H1 (cell line): ENCODE measurements at places on chromosomes 4 and X. TPM values are rescaled to one million over a fixed set of nuclear protein-coding genes. Genes with fewer than 3 reads are reported as not detected.
A peak's percentile ranks its signal among the peaks of the same experiment; 100 is the strongest.

Gene NXF3
- total RNA-seq: not detected in 2 replicates

Gene TENM3
- 67.0 and 69.3 TPM in 2 replicates for total RNA-seq

Gene ASB12
- total RNA-seq: 1.2 and 1.3 TPM in 2 replicates

Gene PAPSS1
- total RNA-seq: 79.1 and 79.2 TPM in 2 replicates

Gene CT83
- total RNA-seq: not detected in 2 replicates

GRCh38 chr4:6180841-6181631, 19.3 kb downstream of the JAKMIP1 start:
- DNase-seq: no peak
- no peaks in the 10 kb centered on the region for H3K36me3 ChIP-seq
- H3K27ac ChIP-seq: no peak overlapping the region
- no peak overlapping the region for H3K4me3 ChIP-seq
- H3K27me3 ChIP-seq: no peaks in the 10 kb centered on the region
- H3K4me1 ChIP-seq: no peaks in the 10 kb centered on the region

- DNase-seq: no peak
- no peaks in the 10 kb centered on the region; the same call in 1 of the 2 replicates for H3K36me3 ChIP-seq
- no peak overlapping the region for H3K4me3 ChIP-seq
Observed at GRCh38 chr4:171891038-171891437, 77.8 kb downstream of the GALNTL6 start.

DNA sequence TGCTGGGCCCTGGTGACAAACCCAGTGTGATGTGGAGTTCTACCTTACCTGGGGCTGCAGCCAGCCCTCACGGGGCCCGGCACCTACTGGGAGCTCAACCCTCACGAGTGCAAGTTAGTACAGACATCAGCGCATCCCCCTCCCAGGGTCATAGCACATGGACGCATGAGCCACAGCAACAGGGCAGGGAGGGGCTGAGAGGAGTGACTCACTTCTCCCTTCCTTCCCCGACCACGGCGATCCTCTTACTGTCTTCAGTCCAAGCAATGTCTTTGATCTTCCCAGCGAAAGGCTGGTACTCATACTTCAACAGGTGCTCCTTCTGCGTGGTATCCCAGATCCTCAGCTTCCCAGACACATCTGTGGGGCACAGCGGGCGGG, 17.8 kb downstream of the WDR1 start:
- H3K4me3 ChIP-seq: no peak overlapping the region
- H3K27me3 ChIP-seq: no peaks in the 10 kb centered on the region
- DNase-seq: no peak
- no peak overlapping the region for H3K27ac ChIP-seq

GRCh38 chr4:72994670-72995069, 74.8 kb downstream of the COX18 start:
- H3K4me3 ChIP-seq: no peak overlapping the region
- H3K27ac ChIP-seq: no peak overlapping the region
- H3K4me1 ChIP-seq: no peaks in the 10 kb centered on the region
- H3K36me3 ChIP-seq: no peaks in the 10 kb centered on the region

DNA sequence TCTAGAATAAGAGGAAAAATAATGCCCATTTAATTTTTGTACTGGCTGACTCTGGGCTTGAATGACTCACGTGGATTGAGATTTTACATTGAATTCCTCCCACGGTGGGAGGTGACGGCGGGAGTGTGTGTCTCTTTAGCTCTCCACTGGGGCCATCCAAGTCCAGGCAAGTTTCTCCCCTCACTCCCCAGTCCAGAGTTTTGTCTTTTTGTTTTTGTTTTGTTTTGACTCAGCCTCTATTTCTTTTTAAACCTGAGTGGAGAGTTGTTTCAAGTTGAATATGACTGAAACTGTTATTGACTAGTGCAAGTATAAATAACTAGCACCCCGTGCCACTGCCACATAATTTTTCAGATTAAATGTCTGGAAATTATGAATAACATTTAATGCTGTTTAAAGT, 13.6 kb downstream of the CHST7 start:
- no peak for DNase-seq
- no peaks in the 10 kb centered on the region for H3K36me3 ChIP-seq
- H3K4me1 ChIP-seq: no peaks in the 10 kb centered on the region
- H3K27ac ChIP-seq: no peak overlapping the region
- H3K4me3 ChIP-seq: no peak overlapping the region

DNA sequence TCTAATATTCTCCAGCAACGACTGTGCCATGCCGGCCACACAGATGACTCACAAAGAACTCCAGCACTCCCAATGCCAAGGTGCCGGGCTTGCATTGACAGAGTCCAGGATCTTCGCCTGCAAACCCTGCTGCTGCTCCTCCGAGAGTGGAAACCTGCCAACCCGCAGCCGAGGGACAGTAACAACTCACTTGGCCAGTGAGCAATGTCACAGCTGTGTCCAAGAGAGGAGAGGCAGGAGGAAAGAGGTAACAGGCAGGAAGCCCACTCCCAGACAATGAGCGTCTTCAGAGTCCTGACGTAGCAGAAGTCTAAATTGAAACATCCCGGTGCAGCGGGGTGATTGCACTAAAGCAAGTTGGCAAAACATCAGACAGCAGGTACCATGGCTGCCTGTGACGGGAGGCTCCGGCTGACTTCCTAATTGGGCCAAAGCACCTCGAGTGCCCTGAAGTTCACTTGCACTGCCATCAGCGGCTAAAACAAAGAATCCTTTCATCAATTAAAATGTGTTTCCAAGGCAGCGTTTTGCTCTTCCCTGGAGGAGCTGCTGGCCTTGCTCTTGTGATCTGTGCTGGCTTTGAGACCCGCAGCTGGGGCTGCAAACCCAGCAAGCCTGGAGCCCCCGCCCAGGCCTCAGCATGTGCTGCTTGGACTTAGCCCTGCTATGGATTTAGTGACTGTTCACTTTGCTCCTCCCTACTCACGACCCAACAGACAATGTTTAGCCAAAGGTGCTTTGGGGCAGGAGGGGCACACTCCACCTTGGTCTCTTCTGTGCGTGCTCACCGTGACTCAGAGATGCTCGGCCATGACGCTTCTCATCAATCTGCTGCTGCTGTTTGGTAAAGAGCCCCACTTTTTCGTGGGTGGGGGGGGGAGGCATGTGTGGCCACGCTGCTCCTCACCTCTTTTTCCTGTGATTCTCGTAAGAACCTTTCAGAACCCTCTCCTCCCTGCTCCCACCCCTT, 36.5 kb downstream of the DCTD start:
- no peaks in the 10 kb centered on the region; the same call in 1 of the 2 replicates for H3K36me3 ChIP-seq
- H3K4me1 ChIP-seq: peaks cover 2% of the 10 kb centered on the region; the same call in 1 of the 2 replicates
- no peak overlapping the region for H3K4me3 ChIP-seq
- H3K27ac ChIP-seq: no peak overlapping the region
- DNase-seq: no peak

DNA sequence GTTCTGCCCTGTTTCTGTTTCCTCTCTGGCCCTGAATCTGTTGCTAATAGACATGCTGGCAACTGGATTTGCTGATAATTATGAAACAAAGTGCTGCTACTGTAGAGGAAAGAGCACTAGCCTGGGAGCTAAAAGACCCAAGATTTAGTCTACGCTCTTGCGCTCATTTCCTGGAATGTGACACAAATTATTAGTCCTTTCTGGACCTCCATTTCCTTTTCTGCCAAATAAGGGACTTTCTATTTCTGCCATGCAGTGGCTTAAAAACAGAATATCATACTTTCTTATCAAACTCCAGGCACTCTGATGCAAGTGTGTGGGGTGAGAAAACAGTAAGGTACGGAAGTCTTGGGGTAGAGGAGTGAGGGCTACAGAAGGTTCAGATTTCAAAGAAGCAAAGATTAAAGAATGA, 48.3 kb upstream of the GPR174 start:
- no peaks in the 10 kb centered on the region for H3K4me1 ChIP-seq
- H3K27ac ChIP-seq: no peak overlapping the region
- DNase-seq: no peak
- no peaks in the 10 kb centered on the region for H3K27me3 ChIP-seq
- H3K4me3 ChIP-seq: no peak overlapping the region

GRCh38 chr4:151409470-151410313, 716 bp downstream of the FHIP1A start:
- H3K4me3 ChIP-seq: peak overlapping the region; percentile 68
- peaks cover 7% of the 10 kb centered on the region for H3K4me1 ChIP-seq
- H3K36me3 ChIP-seq: no peaks in the 10 kb centered on the region; the same call in 1 of the 2 replicates

DNA sequence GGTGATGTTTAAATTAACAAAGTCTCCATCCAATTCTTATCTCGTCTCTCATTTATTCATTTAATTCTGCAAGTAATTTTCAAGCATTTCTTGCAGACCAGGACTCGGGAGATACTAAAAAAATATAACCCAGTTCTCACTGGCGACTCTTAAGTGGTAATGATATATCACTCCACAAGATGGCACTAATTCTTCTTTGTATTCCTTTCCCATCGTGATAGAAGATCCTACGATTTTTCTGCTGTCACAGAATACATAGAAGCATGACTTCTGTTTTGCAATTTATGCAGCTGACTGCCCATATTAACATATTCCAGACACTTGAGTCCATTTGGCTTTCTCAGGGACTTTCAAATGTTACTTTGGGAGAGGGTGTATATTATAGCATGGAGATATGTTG, 64.0 kb upstream of the FGF13 start:
- no peak overlapping the region for H3K27ac ChIP-seq
- H3K36me3 ChIP-seq: no peaks in the 10 kb centered on the region
- H3K4me1 ChIP-seq: no peaks in the 10 kb centered on the region
- no peak overlapping the region for H3K4me3 ChIP-seq
- no peaks in the 10 kb centered on the region for H3K27me3 ChIP-seq
- DNase-seq: no peak

DNA sequence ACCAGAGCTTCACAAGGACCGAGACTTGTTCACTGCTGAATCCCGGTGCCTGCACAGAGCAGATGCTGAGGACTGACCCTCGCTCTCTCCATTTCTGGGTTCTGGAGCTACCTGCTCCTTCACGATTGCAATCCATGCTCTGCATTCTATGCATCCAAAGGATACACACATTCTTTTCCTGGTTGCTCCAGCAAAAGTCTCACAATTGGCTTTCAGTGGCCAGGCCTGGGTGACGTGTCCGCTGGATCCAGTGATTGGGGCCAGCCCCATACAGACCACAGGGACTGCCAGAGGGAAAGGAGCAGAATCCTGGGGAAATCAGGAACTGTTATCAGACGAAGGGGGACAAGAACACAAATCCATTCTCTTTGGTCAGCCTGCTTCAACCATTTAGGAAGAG, 14.9 kb upstream of the CDKN2AIP start:
- no peaks in the 10 kb centered on the region for H3K36me3 ChIP-seq
- no peak overlapping the region for H3K4me3 ChIP-seq
- H3K4me1 ChIP-seq: no peaks in the 10 kb centered on the region
- H3K27ac ChIP-seq: no peak overlapping the region
- H3K27me3 ChIP-seq: no peaks in the 10 kb centered on the region
- DNase-seq: no peak

- no peaks in the 10 kb centered on the region for H3K36me3 ChIP-seq
- no peak for DNase-seq
- H3K27me3 ChIP-seq: no peaks in the 10 kb centered on the region
Observed at GRCh38 chrX:21745756-21746155, 12.2 kb downstream of the SMPX start.

- H3K27me3 ChIP-seq: no peaks in the 10 kb centered on the region
- H3K27ac ChIP-seq: no peak overlapping the region
- H3K36me3 ChIP-seq: no peaks in the 10 kb centered on the region
- no peak for DNase-seq
- no peak overlapping the region for H3K4me3 ChIP-seq
Observed at GRCh38 chrX:46168254-46168653, 377.0 kb downstream of the ZNF674 start.

GRCh38 chr4:57763070-57763469, 652.9 kb upstream of the IGFBP7 start:
- no peaks in the 10 kb centered on the region for H3K36me3 ChIP-seq
- no peaks in the 10 kb centered on the region for H3K27me3 ChIP-seq
- H3K27ac ChIP-seq: no peak overlapping the region
- no peaks in the 10 kb centered on the region for H3K4me1 ChIP-seq

GRCh38 chr4:8010618-8011017, 71.0 kb upstream of the AFAP1 start:
- no peaks in the 10 kb centered on the region for H3K27me3 ChIP-seq
- no peak overlapping the region for H3K4me3 ChIP-seq
- no peaks in the 10 kb centered on the region for H3K4me1 ChIP-seq
- H3K36me3 ChIP-seq: no peaks in the 10 kb centered on the region
- no peak for DNase-seq

DNA sequence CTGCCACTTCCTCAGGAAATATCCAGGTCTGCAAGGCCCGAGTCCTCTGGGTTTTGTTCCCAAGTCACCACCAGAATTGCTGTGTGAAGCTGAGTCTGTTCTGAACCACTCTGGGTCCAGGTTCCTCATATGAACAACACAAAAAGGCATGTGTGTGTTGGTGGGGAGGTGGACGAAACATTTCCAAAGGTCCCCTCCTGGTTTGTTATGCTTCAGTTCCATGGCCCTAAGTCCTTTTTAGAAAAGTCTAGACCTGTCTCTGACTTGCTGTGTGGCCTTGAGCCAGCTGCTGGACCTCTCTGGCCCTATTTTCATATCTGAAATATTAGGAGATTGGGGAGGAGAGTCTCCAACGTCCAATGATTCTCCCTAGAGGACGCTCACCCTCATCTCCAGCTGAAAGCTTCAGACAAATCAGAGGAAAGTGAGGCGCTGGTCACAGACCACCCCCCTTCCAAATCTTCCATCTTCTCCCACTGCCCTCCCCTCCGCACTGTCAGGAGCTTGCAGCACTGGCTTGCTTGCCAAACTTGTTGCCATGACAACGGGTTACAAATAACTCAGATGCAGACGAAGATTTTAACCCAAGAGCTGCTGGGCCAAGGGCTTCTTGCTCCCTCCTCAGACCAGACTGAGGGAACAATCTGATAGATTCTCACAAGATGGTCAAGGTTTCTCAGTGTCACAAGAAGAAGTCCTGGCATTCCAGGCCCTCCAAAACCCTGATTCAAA, 64.5 kb downstream of the SMC1A start:
- no peaks in the 10 kb centered on the region for H3K27me3 ChIP-seq
- H3K4me1 ChIP-seq: no peaks in the 10 kb centered on the region
- no peak for DNase-seq
- no peaks in the 10 kb centered on the region for H3K36me3 ChIP-seq

DNA sequence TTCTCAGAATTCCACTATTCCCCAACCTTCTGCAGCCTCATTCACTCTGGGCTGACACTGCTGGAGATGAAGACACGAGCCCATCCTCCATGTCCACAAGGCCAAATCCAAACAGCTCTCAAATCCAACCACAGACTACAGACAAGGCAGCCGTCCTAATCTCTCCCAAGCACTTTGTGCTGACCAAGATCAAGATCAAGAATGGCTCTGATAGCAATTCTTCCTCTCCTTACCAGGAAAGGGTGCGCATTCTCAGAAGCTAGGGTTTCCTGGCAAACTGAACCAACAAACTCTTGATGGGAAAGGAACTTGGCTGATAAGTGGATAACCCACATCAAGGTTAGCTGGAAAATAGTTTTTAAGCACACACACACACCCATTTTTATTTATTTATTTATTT, 26.5 kb downstream of the RELL1 start:
- no peak overlapping the region for H3K27ac ChIP-seq
- no peaks in the 10 kb centered on the region for H3K27me3 ChIP-seq
- DNase-seq: no peak

DNA sequence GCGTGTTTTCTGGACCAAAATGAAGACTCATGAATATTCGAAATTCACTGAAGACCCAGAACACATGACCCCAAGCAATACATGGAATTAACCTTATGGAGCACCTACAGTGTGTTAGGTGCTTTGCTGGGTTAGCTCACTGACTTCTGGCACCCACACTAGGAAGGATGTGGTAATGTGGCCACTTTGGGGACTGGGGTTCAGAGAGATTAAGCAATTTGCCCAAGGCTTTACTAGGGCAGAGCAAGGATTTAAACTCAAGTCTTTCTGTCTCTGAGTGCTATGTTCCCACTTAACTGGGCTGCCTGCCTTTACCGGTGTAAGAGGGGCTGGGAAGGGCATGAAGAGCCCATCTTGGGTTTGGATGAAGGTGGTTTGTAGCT, 162.0 kb upstream of the ATP6AP2 start:
- no peak overlapping the region for H3K4me3 ChIP-seq
- no peak for DNase-seq
- H3K27me3 ChIP-seq: no peaks in the 10 kb centered on the region
